ENCODE measurements at places on chromosomes 4 and X. TPM values are rescaled to one million over a fixed set of nuclear protein-coding genes. Genes with fewer than 3 reads are reported as not detected.

MAGEH1 gene
- total RNA-seq, result 17.3 TPM

HTR2C gene
- total RNA-seq, result not detected

GPC4 gene
- not detected for total RNA-seq

ZFP92 gene
- total RNA-seq, result 0.52 TPM

All from activated CD4-positive, alpha-beta T cell treated with anti-CD3 and anti-CD28 coated beads, Interleukin-2, amount 10 ng/mL, durations not matched to agents 7 days and 5 days (primary cell).